NCI-H187 treated with DMSO at 0.1 percent for 48 hours (cell line): ENCODE measurements at places on chromosomes 5 and 9.

- no peak for DNase-seq
Observed at GRCh38 chr5:155471027-155471426, 457.5 kb downstream of the KIF4B start.

DNA sequence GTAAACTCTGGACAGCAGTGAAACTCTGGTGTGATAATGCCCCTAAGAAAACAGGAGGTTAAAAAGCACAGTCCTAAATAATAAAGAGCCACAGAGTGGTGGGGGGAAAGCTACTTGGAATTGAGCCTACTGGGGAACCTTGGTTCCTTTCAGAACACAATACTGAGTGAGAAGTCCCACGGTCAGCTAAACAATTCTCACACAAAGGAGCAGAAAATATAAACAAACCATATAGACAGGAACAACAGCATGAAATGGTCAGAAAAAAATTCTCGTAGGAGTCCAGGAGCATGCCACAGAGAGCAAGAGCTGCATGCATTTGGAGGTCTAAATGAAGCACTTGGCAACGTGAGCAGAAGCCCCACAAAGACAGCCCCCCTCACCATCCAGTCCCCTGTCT, 56.0 kb downstream of the TEK start:
- no peak for DNase-seq

DNA sequence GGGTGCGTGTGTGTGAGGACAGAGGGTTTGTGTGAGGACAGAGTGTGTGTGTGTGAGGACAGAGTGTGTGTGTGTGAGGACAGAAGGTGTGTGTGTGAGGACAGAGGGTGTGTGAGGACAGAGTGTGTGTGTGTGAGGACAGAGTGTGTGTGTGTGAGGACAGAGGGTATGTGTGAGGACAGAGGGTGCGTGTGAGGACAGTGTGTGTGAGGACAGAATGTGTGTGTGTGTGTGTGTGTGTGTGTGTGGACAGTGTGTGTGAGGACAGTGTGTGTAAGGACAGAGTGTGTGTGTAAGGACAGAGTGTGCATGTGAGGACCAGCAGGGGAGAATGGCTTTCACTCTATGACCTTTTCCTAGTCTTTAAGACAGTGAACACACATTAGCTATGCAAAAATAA, 63.1 kb upstream of the UBAC1 start:
- no peak for DNase-seq

- no peak for DNase-seq
Observed at GRCh38 chr5:76386360-76386759, 16.7 kb upstream of the IQGAP2 start.

DNA sequence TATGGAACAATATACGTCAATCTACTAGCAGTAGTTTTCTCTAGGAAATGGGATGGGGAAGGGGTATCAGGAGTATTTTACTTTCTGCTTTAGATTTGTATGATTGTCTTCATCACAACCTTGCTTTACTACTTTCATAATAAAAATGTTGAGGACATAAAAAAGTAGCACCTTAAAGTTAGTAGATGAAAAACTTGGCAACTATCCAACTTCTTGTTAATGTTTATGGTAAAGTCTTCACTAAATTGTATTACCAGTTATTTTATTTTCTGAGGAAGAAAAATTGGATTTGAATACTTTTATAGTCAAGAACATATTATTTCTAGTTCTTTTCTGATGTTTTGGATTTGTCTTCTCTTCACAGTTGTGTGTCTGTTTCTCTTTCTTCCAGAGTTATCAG, 372.1 kb downstream of the ARRDC3 start:
- DNase-seq = no peak

DNA sequence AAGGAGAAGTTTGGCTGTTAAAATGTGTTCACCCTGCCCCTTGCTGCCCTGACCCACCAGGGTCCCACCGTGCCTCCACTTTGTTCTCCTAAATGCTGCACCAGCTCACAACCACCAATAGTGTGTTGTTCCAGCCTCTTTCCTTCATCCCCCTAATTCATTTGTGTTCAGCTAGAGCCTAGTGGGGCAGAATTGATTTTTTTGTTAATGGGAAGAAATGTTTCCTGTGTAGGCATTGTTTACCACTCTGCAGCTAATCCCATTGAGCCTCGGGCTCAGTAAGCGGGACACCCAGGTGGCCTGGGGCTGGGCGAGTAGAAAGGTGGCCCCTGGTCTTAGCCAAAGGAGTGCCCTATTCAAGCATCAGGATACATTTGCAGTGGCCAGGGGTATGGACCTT, 127.6 kb downstream of the MVB12B start:
- DNase-seq = no peak

DNA sequence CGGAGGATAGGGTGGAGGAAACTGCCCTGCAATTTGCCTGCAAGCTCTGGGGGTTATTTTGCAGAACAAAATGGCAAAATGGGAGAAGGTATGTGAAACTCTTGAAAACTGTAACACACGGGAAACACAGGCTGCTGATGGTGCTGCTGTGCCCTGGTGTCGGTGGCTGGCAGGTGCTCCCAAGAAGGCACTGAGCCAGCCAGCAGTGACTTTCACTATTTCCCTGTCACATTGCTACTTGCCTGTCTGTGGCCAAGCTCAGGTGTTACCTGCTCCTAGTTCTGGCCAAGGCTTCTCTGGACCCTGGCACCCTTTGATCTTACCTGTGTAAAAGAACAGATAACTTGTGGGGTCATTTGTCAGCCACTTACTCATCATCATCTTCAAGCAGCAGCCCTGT, 102.2 kb downstream of the CMYA5 start:
- DNase-seq = no peak

DNA sequence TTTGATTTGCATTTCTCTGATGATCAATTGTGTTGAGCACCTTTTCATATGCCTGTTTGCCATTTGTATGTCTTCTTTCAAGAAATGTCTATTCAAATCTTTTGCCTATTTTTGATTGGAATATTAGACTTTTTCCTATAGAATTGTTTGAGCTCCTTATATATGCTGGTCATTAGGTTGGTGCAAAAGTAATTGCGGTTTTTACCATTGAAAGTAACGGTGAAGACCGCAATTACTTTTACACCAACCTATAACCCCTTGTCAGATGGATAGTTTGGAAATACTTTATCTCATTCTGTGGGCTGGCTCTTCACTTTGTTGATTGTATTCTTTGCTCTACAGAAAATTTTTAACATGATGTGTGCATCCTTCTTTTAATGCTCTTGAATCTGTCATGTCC, 113.2 kb upstream of the PRRC1 start:
- no peak for DNase-seq

GRCh38 chr5:149829954-149830353, 99.8 kb downstream of the PPARGC1B start:
- no peak for DNase-seq

DNA sequence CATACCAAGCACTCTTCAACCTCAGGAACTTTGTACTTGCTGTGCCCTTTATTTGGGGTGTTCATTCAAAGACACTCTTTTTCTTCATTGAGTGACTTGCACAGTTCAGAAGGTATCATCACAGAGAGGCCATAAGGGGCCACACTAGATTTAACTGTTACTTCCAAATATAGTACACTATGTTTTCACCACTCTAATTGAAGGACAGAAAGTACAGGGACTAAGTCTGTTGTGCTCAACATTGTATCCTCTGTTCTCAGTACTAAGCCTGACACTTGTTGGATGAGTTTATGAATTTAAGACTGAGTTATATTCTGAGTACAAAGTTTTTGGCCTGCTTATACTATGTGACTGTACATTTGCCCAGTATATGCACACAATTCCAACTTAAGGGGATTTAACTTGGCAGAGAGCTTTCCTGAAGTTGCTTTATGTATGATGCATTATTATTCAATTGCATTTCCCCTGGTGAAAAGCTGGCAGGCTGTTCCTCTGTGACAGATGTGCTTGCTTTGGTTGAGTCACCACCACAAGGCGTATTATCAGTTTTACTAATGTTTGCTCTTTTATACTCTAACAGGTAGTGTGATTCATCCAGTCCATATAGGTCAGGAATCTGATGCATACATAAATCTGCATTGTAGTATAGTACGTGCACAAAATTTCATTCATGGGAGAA, 714.8 kb downstream of the TLR4 start:
- no peak for DNase-seq

DNA sequence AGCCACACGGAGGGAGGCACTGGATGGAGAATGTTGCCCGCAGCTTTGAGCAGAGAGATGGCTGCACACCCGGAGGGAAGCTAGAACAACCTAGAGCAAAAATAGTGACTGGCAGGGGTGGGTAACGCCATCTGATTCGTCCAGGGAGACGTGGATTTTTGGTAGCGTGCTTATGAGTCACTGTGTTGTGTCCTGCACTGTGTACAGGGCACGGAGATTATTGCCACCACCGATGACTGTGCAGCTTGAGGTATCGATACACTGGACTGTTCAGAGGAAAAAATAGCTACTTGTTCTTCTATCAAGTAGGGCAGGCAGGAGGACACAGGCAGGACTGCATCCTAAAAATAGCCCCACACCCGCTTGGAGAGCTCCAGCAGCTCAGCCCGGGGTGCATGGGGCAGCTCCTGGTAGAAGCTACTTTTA, 6.0 kb downstream of the UBE2QL1 start:
- DNase-seq = no peak

GRCh38 chr5:57311251-57311650, 137.4 kb downstream of the GPBP1 start:
- DNase-seq = no peak

DNA sequence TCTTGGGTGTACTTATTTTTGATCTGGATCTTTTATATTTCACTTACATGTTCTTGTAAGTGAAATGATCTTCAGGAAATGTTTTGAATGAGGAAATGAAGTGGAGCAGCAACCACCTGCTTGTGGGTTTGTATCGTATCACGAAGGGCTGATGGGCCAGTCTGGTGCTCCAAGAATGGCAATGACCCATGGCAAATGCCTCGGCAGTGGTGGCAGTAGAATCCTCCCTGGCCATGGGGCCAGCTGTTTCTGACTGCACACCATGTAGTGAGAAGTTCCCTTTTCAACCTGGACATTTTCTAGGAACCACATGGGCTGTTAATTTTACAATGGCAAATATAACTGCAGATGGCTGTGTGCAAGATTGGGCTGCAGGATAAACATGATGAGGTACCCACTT, 29.9 kb downstream of the MAT2B start:
- no peak for DNase-seq
